ENCODE measurements at places on chromosomes 12 and 14. TPM values are rescaled to one million over a fixed set of nuclear protein-coding genes. Genes with fewer than 3 reads are reported as not detected.

DNA sequence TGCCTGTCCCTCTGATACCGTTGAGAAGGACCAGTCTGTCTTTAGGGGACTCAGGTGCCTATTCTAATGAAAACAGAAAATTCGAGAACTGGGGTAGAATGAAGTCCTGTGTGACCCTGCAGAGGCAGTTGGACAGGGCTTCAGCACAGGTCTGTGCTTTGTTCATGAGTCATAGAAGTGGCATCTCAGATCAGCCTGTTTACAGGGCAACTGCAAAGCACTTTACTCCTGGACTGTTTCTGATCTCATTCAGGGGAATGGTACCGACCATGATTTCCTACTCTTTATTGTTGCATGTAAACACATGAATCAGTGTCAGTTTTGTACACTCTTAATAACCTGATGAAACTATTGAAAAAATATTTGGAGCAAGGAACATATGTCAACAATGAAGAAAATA is 1517.0 kb downstream of the AACS start:
- no peak for DNase-seq

- no peak for DNase-seq
These were observed 72.1 kb upstream of the RTL1 start for GRCh38 chr14:100975671-100976070.

- DNase-seq: no peak
These were observed 49.8 kb downstream of the B4GALNT3 start for GRCh38 chr12:509500-509899.

Gene HOXC10
- 0.15 TPM for total RNA-seq

DNA sequence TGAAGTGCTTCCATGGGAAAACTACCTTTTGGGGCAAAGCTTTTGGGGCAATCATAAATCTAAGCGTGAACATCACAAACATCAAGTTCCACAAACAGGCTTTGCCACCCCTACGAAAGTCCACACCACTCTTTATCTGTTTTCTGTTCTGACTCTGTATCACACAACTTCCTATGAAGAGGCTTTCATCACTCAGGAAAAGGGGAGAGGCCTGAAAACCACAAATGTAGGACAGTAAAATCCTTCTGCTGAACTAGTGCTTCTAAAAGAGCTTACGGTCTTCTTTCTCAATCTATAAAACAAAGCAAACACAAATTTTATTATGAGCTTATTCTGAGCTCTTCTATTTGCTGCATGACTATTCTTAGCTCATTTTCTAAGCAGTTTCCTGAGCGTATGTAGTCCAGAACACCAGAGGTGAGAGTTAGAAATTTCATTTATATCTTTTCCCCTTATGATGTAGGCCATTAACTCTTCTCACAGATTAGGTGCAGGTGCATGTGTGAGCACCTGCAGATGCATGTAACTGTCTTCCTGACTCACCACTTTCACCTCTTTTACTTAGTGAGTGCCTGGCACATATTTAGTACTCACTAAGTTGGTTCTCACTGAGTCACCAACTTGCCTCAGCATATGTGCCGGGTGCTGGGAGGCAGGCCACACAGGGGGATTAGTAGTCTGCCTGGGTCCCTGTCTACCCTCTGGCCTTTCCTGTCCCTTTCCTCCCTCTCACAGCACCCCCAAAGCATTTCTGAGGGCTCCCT is 32.9 kb upstream of the SYCP3 start:
- DNase-seq: no peak

DNA sequence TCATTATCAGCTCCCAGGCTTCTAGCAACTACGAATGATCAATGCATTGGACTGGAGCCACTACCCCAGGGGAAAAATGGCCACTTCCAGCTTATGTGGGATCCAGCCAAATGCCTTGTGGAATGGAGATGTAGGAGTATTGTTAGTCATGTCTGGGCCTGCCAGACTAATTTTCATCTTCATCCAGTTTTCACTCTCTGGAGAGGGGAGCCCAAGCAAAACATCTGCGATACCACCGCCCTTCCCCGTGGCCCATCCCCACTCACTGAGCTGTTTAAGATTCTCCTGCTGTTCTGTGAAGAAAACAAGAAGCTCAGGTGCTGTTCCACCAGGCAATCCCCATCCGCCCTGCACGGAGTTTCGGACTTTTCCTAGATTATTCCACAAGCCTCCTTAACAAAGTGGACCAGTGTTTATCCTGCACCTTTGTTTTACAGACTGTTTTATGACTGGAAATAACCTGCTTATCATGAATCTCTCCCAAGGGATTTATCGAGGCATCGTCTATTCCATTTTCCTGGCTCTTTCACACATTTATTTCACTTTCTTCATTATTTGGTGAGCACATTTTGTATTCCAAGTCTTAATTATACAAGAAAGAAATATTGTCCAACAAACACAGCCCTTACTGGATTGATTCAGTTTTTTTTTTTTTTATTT is 35.5 kb upstream of the MAX start:
- DNase-seq: no peak

Gene CCDC196
- not detected for total RNA-seq

- DNase-seq: no peak
These were observed 63.1 kb upstream of the STK38L start for GRCh38 chr12:27180906-27181505.

Data from ovary (tissue), 10 donors.